ENCODE measurements at places on chromosomes 6 and 20.

GRCh38 chr6:9404351-9405146 is 969.2 kb upstream of the SLC35B3 start:
- DNase-seq = no peak

- no peak for DNase-seq
These were observed at the start of gene IL17A for GRCh38 chr6:52186075-52186474. Gene IL17A (plus strand): TSS chr6:52186375. CDS start chr6:52186432, 57 bp downstream.

DNA sequence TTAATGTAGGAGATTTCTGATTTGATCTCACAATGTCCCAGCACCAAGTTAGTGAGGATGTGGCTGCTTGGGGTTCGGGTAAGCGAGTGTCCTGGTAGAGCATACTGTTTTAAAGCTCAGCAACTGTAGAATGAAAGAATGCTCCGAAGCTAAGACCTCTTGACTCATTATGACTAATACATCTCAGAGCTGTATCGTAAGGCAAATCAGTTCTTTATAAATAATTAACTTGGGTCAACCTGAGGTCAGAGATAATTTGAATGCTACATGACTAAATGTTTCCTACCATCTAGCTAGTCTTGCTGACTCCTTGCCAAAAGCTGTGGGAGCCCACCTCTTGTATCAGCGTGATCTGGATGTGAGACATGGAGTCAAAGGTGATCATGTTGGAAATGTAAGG is 128.8 kb upstream of the PDE7B start:
- DNase-seq = no peak

GRCh38 chr6:161618831-161619454 is 345.1 kb upstream of the AGPAT4 start:
- DNase-seq = peak; percentile 83

- no peak for DNase-seq
These were observed 598.4 kb upstream of the MARCKS start for GRCh38 chr6:113258771-113259170.

Measured in NCI-H1092 (cell line).